ENCODE measurements at places on chromosomes 5 and 9. TPM values are rescaled to one million over a fixed set of nuclear protein-coding genes. Genes with fewer than 3 reads are reported as not detected.

Gene TMCO6
- 21.6 TPM for total RNA-seq

Gene ZNF782
- 6.2 TPM for total RNA-seq

- DNase-seq, result no peak
These were observed 109.0 kb downstream of the BAAT start for GRCh38 chr9:101275769-101276250.

GRCh38 chr5:177389241-177390169 lies 5.3 kb downstream of the SLC34A1 start:
- peak; percentile 71 for DNase-seq

DNA sequence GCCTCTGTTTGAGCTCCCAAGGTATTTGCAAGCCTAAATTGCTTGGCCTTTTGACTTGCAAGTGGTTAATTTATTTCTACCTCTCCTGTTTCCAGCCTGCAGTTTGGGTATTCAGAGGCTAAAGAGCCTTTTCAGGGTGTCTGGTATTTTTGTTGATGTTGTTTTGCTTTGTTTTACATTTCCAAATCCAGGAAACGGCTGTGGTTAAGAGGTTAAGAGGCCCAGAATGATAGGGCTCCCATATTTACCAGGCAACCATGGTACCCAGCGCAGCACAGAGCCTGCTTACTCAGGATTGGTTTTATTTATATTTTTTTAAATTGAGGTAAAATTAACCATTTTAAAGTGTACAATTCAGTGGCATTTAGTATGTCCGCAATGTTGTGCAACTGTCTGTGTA lies 92.1 kb downstream of the PDZD2 start:
- DNase-seq, result no peak

- DNase-seq, result no peak
These were observed 51.1 kb downstream of the RASGEF1C start for GRCh38 chr5:180157866-180158265.

DNA sequence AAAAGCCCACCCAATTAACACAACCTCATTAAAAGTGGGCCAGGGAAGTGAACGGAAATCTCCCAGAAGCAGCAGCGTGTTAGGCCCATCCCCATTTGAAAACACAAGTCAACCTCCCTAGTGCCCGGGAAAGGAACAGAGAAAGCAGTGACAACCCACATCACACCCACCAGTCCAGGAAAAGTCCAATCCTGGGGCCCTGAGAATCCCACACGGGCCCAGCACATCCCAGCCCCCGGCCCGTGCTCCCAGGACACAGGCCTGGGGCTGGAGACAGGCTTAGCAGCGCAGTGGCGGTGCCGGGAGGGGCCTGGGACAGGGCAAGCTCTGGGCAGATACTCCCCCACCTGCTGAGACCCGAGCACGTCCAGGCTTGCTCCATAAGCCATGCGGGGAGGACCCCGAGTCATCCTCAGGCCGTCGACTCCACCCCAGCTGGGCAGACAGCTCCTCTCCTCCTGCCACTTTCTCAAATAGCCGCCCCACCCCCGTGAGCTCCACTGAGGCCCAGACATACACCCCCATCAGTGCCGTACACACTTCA lies 101.0 kb downstream of the KCNT1 start:
- DNase-seq, result no peak

Gene THBS4
- 1.1 TPM for total RNA-seq

Gene ZNF366
- total RNA-seq, result 0.18 TPM

- DNase-seq, result peak; percentile 17
These were observed 73.5 kb upstream of the PRSS3 start for GRCh38 chr9:33721674-33722358.

DNA sequence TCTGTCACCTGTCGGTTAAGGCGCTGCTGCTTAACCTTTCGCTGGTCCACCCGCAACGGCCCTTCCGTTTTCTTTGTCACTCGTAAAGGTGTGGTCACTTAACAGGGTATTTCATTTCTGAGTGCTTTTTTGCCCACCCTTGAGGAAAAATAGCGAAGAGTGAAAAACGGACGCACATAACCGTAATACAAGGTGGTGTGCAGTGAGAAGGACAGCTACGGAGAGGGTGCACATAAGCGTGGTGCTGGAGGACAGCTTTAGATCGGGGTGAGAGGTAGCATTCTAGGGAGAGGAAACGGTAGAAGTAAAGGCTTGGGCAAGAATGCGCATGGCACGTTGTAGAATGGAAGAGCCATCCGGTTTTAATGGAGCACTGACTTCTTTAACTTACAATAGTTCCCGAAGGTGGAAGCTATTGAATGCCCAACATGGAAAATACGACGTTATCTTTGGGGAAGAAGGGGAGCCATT lies 761 bp downstream of the CCT5 start:
- DNase-seq, result no peak

DNA sequence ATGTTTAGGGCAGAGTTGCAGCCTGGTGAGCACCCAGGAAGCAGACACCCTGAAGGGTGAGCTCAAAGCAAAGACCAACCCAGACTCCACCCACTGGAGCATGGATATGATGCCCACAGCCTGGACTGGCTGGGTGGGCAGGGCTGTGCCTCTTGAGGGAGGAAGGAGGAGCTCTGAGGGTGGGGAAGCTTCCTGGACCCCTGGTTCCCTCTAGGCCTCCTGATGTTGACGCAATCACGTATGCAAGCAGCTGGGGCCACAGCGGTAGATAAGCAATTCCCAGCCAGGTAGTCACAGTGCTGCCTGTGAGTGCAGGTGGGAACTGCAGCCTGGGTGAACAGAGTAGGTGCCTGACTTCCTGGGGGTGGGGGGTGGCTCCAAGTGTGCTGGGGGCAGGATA lies 271.5 kb downstream of the CDK5RAP2 start:
- no peak for DNase-seq

Gene CDH10
- not detected for total RNA-seq

Gene TCOF1
- 74.7 TPM for total RNA-seq

GRCh38 chr5:35899800-35900199 lies 38.6 kb downstream of the CAPSL start:
- DNase-seq, result no peak

Gene TEK
- total RNA-seq, result not detected

DNA sequence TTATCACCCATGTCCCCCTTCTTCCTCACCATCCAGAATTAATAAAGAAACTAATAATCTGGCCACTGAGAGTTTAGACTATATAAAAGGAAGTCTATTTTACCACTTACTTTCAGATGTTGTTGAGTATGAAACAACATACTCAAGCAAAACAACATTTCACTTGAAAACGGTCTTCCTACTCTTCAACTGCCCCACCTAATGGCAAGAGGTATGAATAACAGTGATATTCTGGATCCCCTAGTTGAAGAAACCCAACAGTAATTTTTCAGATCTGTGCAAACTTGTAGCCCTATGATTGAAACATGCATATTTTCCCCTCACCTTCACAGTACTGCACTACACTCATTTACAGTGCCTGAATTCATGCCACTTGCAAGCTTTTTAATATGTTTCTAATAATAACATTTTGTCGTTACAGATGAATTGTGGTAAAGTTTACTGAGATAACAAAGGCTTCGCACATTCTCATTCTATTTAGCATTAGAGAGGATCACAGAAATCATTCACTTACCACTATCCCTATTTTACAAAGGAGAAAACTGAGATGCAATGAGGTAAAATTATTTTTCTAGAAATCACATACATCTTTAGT lies 267.9 kb upstream of the PDE4D start:
- peak; percentile 4 for DNase-seq

GRCh38 chr9:129554649-129555048 lies 66.3 kb downstream of the C9orf50 start:
- no peak for DNase-seq
